Vagina (tissue), 2 donors: ENCODE measurements at places on chromosomes 3 and 15.

GRCh38 chr3:119292666-119293065 lies 1.5 kb upstream of the ARHGAP31 start:
- H3K27ac ChIP-seq = no peak overlapping the region
- peaks cover 23% of the 10 kb centered on the region for H3K4me1 ChIP-seq
- H3K4me3 ChIP-seq = no peak overlapping the region
- no peaks in the 10 kb centered on the region for H3K27me3 ChIP-seq
- no peak for DNase-seq

DNA sequence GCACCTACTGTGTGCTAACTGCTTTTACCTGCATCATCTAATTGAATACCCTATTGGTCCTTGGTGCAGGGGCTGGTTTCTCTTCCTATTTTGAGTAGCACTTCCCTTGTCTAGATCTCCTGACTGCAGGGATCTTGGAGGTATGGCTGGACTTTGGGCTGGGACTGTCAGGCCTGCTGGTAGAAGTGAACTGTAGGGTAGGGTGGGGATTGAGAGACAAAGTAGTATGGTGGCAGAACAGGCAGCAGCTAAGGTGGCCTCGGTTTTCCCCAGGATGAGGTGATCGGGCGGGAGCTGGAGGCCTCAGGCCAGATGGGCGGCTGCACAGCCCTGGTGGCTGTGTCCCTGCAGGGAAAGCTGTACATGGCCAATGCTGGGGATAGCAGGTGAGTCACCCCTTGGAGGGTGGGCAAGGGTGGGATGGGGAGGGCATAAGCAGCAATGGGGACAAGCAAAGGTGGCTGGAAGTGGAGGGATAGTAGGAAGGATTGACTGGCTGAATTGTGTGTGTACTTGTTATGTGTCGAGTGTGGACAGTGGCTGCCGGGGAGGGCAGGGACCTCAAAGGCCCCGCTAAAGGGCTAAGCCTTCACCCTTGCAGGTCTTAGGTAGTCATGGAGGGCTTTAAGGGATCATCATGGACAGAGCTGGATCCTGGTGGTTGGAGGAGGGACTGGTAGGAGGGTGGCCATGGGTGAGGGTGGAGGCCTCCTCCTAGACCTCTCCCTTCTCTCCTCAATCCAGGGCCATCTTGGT lies 2.0 kb downstream of the PPM1M start:
- H3K27ac ChIP-seq = peak overlapping the region; percentile 91
- H3K27me3 ChIP-seq = no peaks in the 10 kb centered on the region
- H3K36me3 ChIP-seq = peaks cover 12% of the 10 kb centered on the region
- peaks cover 43% of the 10 kb centered on the region for H3K4me1 ChIP-seq
- DNase-seq = no peak

DNA sequence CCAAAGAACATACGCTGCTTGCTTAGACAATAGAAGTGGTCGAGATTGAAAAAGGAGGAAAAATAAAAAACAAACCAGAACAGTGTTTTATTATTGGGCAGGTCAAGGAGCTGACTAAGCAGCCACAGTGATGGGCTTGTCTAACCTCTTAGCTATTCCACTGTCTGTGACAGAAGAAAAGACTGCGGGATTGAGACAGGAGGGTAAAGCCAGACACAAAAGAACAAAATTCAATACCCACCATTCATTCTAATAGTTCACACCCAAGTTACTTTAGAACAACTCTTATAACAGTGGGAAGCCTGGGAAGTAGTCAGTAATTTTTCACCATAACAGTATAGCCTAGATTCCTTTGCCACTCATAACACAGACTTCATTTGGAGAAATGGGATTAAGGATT lies 435.4 kb downstream of the MFSD1 start:
- H3K4me1 ChIP-seq = no peaks in the 10 kb centered on the region
- no peak overlapping the region for H3K4me3 ChIP-seq
- H3K27me3 ChIP-seq = no peaks in the 10 kb centered on the region
- H3K27ac ChIP-seq = no peak overlapping the region
- no peak for DNase-seq
- no peaks in the 10 kb centered on the region for H3K36me3 ChIP-seq

- no peak overlapping the region for H3K27ac ChIP-seq
- H3K4me3 ChIP-seq = no peak overlapping the region
- H3K36me3 ChIP-seq = no peaks in the 10 kb centered on the region
- no peaks in the 10 kb centered on the region for H3K4me1 ChIP-seq
Measured at GRCh38 chr3:70247955-70248354, 64.5 kb downstream of the MDFIC2 start.

GRCh38 chr3:194313560-194314387 lies 37.4 kb downstream of the CPN2 start:
- peaks cover 45% of the 10 kb centered on the region for H3K4me1 ChIP-seq
- no peaks in the 10 kb centered on the region for H3K27me3 ChIP-seq
- H3K36me3 ChIP-seq = no peaks in the 10 kb centered on the region
- no peak overlapping the region for H3K4me3 ChIP-seq

- DNase-seq = no peak
- peaks cover 7% of the 10 kb centered on the region for H3K36me3 ChIP-seq
- H3K27ac ChIP-seq = no peak overlapping the region
- no peaks in the 10 kb centered on the region for H3K27me3 ChIP-seq
Measured at GRCh38 chr15:30929982-30930381, 26.3 kb downstream of the FAN1 start.

DNA sequence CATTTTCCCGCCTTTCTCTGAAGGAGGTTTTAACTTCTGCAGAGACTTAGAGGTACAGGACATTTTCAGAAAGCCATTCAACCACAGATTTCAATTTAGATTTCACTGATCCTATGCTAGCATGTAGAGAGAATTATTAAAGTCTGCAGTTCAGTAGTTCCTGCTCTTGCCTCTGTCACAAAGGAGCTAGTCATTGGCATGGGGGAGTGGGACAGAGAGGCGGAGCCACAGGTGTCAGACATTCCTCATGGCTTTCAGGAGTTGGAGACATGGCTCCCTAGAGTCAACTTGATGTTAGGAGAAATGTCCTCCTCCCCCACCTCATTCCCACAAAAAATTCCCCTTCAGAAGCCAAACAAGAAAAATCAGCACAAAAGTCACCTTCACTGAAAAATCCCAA lies 66.0 kb upstream of the SIAH2 start:
- H3K4me1 ChIP-seq = no peaks in the 10 kb centered on the region
- H3K36me3 ChIP-seq = no peaks in the 10 kb centered on the region
- no peak overlapping the region for H3K4me3 ChIP-seq
- no peak overlapping the region for H3K27ac ChIP-seq
- H3K27me3 ChIP-seq = no peaks in the 10 kb centered on the region

- no peaks in the 10 kb centered on the region for H3K36me3 ChIP-seq
- H3K4me3 ChIP-seq = no peak overlapping the region
Measured at GRCh38 chr3:70554170-70554569, 241.7 kb upstream of the MDFIC2 start.

GRCh38 chr3:188775412-188775811 lies 396.4 kb upstream of the TPRG1 start:
- H3K4me1 ChIP-seq = peaks cover 26% of the 10 kb centered on the region
- no peak for DNase-seq
- no peaks in the 10 kb centered on the region for H3K27me3 ChIP-seq

DNA sequence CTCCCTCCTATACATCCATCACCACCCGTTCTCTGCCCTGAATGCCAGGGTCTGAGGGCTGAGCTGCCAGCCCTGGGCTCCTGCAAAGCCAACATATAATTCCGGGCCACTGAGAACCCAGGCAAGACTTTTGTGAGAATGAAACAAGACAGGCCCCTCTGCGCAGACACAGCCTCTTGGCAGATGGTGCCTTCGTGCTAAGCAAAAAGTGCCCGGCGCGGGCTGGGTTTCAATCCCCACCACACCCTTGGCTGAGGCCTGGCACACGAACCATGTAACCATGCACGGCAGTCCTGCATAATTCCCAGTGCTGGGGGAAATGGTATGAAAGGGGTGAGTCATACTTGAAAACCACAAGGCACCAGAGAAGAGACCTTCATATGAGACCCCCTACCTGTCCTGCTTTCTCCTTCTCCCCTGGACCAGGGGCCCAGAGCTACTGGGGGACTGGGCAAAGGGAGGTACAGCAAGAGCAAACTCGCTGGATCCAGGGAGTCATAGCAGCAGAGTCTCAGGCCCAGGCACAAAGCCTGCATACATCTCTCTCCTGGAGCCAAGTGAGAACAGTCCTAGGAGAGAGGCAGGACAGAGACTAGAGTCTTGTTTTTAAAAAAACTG lies 26.1 kb upstream of the LOXL1 start:
- no peak overlapping the region for H3K27ac ChIP-seq
- H3K36me3 ChIP-seq = no peaks in the 10 kb centered on the region
- no peak for DNase-seq
- H3K4me3 ChIP-seq = no peak overlapping the region

GRCh38 chr15:94175420-94175819 lies 55.9 kb upstream of the MCTP2 start:
- no peak for DNase-seq
- H3K36me3 ChIP-seq = no peaks in the 10 kb centered on the region
- H3K4me3 ChIP-seq = no peak overlapping the region
- no peaks in the 10 kb centered on the region for H3K27me3 ChIP-seq
- no peaks in the 10 kb centered on the region for H3K4me1 ChIP-seq
- no peak overlapping the region for H3K27ac ChIP-seq

- no peak overlapping the region for H3K27ac ChIP-seq
- DNase-seq = no peak
- no peaks in the 10 kb centered on the region for H3K36me3 ChIP-seq
Measured at GRCh38 chr3:181880331-181880730, 168.6 kb downstream of the SOX2 start.

DNA sequence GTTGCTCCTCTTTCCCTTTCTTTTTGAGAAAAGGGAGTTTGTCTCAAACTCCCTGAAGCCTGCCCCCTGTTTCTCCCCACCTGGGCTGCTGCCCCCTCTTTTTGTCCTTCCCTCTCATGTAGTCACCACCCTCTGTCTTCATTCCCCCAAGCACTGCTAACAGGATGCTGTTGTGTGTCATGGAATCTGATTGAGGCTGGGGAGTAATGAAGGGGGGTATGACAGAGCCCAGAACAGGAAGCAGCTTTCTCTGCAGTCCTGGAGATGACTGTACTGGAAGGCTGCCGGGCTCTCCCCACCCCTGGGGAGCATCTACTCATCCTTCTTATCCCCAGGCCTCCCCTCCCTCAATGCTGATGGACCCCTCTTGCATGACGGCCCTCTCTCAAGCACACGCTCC lies 181.6 kb downstream of the ABHD5 start:
- peak; percentile 40 for DNase-seq
- H3K36me3 ChIP-seq = no peaks in the 10 kb centered on the region
- no peak overlapping the region for H3K4me3 ChIP-seq

GRCh38 chr3:117556646-117557407 lies 847.2 kb downstream of the TUSC7 start:
- H3K4me3 ChIP-seq = no peak overlapping the region
- H3K27ac ChIP-seq = no peak overlapping the region
- H3K4me1 ChIP-seq = no peaks in the 10 kb centered on the region
- H3K27me3 ChIP-seq = no peaks in the 10 kb centered on the region

DNA sequence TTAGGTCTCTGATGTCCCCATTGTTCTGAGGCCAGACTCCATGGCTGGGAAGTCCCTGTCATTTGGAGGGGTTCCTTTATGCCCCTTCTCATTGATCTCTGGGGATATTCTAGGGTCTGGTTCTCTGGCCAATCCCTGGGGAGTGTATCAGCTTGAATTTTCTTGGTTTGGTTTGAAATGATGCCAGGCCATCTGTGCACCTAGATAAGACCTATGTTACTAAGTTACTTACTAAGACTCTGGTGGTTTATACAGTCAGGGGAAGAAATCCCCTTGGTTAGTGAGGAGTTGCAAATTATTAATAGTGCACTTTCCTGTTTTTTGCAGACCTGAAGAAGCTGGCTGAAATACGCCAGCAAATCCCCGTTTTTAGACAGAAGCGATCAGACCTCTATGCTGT lies 20.3 kb downstream of the NIT2 start:
- DNase-seq = no peak
- no peak overlapping the region for H3K27ac ChIP-seq
- no peaks in the 10 kb centered on the region for H3K4me1 ChIP-seq
- no peaks in the 10 kb centered on the region for H3K27me3 ChIP-seq
- no peaks in the 10 kb centered on the region for H3K36me3 ChIP-seq
- H3K4me3 ChIP-seq = no peak overlapping the region

DNA sequence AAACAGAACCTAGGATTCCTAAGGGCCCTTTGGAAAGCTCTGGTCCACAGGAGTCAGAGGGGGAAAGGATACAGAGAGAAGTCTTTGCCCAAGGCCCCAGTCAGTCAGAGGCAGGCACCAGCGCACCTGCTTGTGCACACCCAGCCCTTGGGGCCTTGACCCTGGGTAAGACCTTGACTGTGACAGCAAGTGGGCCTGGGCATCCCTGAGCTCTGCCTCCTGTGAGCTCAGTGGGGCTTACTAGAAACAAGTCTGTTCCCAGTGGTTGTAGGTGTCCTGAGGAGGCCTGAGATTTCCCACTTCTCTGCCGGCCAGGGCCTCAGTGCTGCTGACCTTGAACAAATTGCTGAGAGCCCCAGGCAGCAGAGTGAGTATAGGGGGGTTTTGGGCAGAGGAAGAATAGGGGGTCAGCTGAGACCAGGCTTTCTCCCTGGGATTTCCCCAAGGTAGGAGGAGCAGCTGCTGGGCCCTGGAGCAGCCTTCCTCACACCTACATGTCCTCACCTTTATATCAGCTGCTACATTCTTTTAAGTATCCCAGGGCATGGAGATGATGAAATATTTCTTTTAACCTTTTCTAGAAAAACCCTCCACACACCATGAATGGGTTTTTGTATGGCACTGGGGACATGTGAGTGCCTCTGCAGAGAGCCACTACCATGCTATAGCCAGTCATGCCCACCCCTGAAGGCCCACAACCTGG lies 9.7 kb upstream of the DAG1 start:
- no peak for DNase-seq
- no peak overlapping the region for H3K27ac ChIP-seq
- peaks cover 12% of the 10 kb centered on the region for H3K4me1 ChIP-seq
- H3K4me3 ChIP-seq = no peak overlapping the region

GRCh38 chr3:11587766-11588165 lies 55.9 kb downstream of the VGLL4 start:
- H3K4me1 ChIP-seq = peaks cover 96% of the 10 kb centered on the region
- H3K27ac ChIP-seq = no peak overlapping the region
- DNase-seq = no peak
- no peaks in the 10 kb centered on the region for H3K36me3 ChIP-seq
- no peak overlapping the region for H3K4me3 ChIP-seq
- no peaks in the 10 kb centered on the region for H3K27me3 ChIP-seq

- no peak overlapping the region for H3K4me3 ChIP-seq
- H3K27me3 ChIP-seq = no peaks in the 10 kb centered on the region
- H3K36me3 ChIP-seq = no peaks in the 10 kb centered on the region
- H3K4me1 ChIP-seq = no peaks in the 10 kb centered on the region
Measured at GRCh38 chr3:59257506-59257905, 207.7 kb upstream of the CFAP20DC start.
